Hippocampal formation (tissue), 2 donors: ENCODE measurements at places on chromosomes 11 and 22.
A peak's percentile ranks its signal among the peaks of the same experiment; 100 is the strongest.

GRCh38 chr22:28048529-28048928, 129.5 kb upstream of the PITPNB start:
- DNase-seq: no peak

DNA sequence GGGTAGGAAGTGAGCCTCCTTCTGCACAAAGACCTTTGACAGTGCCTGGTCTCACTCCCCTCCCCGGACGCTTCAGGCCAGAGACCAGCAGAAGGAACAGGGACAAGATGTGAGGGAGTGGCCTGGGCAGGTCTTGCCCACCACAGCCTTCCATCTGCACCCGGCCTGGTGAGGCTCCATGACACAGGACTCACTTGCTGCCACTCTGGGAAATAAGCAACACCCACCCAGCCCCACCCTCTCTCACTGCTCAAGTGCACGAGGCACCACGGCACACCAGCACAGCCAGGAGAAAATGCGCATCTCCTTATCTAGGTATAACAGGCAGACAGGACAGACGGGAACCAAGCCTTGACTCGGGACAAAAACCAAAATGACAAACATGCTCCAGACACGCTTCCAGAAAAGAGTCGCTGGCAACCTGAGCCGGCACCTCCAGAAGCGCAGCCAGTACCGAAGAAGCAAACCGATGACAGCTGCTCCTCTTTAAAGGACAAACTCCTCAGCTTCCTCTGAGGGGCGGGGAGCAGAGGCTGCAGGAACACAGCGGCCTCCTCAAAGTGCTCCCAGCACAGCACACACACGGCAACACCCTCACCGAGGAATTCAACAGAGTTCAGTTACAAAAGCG, 41.7 kb downstream of the BRD1 start:
- no peak for DNase-seq

DNA sequence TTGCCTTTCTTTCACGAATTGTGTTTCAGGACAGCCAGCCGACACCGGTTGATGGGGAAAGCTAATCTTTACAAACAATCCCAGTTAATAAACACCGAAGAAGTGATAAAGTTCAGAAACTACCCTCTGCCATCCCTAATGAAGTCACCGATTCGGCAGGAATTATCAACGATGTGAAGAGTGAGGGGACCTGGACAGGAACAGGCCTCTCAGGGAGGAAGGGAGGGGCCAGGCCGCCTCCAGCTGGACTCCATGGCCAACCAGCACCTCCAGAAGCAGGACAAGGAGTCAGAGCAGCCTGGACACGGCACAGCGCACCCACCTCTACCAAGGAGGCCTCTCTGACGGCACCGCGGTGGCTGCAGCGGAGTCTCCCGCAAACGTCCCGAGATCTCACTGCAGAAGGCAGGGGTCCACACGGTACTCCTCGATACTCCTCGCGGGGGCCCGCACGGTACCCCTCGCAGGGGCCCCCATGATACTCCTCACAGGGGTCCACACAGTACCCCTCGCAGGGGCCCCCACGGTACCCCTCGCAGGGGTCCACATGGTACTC, 3.9 kb downstream of the TOLLIP start:
- no peak for DNase-seq

DNA sequence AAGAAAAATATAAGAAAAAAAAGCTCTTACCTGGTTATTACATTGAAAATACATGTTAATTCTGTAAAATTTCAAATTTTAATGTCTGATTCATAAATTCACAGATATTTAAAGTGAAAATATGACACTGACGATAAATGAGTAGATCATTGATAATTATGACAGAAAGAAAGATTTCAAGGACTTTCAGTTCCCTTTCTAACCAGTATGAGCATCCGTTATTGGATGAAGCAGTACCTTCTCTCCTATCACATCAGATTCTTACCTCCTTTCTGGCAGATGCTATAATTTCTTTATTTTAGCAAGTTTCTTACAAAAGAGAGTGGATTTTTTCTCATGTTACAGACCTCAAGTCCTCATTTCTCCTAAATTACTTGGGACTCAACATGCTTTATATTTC, 847.3 kb downstream of the JRKL start:
- no peak for DNase-seq

DNA sequence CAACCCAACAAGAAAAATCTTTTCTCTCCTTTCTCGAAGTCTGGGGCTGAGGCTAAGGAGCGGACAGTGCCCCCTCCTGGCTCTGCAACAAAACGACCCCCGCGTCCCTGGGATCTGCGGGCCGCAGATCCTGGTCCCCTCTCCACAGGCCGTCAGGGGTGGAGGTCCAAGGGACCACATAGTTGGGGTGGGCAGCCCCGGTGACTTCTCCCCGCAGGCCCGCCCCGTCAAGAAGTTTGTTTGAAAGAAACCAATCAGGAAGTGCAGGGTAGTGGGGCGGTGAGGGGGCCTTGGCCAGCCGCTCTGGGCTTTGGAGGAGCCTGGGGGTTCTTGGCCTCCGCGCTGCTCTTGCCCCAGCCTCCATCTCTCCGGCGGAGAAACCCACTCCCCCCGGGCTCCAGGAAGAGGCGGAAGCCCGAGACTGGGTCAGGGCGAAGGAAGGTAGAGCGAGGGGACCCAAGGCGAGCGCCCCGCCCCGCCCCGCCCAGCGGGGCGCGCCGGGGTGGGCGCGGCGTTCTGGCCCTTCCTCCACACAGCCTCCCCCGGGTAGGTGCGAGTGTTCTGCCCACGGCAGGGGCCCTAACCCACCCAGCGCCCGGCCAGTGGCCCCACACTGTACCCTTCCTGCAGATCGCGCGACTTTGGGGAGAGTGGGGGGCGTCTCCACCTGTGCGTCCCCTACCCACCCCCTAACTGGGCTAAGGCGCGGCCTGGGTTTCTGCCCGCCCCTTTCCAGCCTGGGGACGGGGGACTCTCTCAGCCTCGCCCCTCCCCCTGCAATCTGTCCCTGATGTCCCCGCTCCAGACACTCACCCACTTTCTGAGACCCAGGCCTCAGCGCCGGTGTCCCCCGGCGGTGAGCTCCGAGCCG, 1.3 kb downstream of the TP53I11 start:
- DNase-seq: no peak

GRCh38 chr11:33360642-33361041, 103.5 kb downstream of the HIPK3 start:
- DNase-seq: no peak

GRCh38 chr22:29083933-29084591, 11.2 kb downstream of the KREMEN1 start:
- DNase-seq: no peak

- DNase-seq: no peak
Measured at GRCh38 chr11:124661553-124661952, 12.0 kb downstream of the SIAE start.

GRCh38 chr22:27972732-27973698, 54.0 kb upstream of the PITPNB start:
- no peak for DNase-seq

DNA sequence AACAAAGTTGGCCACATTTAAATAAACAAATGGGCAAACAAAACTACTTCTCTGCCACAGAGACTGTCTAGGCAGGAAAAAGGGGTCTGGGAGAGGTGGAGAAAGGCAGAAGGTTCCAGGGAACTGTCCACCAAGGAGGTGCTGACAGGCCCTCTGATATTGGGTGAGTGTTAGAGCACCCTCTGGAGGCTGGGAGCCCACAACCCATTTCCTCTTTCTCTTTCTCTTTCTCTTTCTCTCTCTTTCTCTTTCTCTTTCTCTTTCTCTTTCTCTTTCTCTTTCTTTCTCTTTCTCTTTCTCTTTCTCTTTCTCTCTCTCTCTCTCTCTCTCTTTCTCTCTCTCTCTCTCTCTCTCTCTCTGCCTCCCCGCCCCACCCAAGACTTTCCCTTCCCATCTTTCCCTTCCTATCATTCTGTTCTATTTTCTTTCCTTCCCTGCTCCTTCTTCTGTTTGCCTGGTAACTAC, 912.8 kb downstream of the DLG2 start:
- DNase-seq: peak; percentile 7

GRCh38 chr22:21990445-21991303, 8.1 kb upstream of the TOP3B start:
- DNase-seq: no peak

DNA sequence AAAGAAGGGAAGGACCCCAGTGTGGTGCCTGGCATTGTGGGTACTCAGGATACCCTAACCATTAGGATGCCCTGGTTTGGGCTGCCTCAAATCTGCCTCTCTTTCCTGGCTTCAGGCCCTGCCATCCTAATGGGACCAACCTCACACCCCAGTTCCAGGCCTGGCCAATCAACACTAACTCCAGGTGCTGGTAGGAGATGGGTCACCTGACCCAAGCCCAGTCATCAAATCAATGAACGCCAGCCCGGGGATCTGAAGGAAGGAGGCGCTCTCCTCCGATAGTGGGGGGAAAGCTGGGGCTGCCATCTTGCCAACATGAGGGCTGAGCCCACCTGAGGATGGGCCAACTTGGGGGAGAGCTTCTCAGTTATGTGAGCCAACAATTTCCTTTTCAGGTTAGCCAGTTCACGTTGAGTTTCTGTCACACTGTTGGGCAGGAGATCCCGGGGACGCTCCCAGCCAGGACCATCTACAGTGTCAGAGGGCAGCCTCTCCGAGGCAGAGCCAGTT, 12.7 kb downstream of the MFNG start:
- DNase-seq: no peak

GRCh38 chr22:24516301-24516737, 21.2 kb downstream of the UPB1 start:
- DNase-seq: peak; percentile 6

GRCh38 chr11:83818349-83818748, 532.2 kb upstream of the CCDC90B start:
- DNase-seq: no peak

GRCh38 chr11:130241713-130242112, 73.0 kb downstream of the ZBTB44 start:
- DNase-seq: no peak

GRCh38 chr11:94178331-94178730, 49.7 kb downstream of the PANX1 start:
- DNase-seq: no peak

DNA sequence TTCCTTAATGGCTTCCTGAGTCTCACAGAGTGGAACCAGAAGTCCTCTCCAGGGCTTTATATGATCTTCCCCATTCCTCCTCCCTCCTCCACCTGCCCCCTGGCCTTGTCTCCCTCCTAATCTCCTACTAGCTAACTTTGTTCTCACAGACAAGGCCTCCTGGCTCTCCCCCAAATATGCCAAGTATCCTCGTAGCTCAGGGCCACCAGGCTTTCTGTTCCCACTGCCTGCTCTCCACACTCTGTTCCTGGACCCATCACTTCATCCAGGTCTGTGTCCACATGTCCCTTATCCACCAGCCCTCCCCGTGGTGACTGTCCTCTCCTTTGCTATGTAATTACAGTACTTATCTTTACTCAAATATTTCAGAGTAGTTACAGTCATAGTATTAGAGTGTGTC, 23.2 kb upstream of the LMO1 start:
- no peak for DNase-seq

DNA sequence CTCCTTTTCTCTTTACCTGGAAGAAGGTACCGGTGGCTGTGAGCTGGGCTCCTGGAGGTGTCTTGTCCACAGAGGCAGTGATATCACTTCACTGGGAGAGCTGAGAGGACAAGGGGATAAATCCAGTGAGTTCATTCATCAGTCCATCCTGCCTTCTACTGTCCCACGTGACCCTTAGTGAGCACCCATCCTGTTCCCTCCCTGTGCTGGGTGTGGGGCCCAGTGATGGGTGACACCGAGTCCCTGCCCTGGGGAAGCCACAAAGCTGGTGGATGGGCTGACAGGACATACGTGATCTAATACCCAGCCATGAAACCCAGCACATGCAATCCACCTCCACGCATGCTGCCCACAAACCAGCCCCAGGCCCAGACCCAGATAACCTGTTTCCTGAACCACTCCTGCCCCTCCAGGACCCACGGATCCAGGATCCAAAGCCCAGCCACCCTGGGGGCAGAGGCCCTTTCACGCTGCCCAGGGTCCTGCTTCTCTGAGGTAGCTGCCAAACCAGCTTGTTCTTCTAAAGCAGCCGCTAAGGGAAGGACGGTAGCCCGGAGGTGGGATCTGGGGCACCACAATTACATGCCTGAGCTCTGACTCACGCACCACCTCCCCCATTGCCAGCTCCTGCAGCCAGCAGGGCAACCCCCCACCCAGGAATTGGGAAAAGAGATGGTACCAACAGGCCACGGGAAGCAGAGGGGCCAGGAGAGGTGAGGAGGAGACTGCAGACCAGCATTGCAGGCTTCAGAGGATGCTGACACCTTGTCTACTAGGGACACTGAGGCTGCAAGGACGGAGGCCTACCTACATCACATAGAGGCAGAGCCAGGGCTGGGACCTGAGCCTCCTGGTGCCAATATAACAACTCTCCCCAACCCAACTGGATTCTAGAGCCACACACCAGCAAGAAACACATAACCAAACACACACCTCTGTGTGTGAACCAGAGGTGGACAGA, 35.2 kb downstream of the GDPD5 start:
- DNase-seq: no peak

DNA sequence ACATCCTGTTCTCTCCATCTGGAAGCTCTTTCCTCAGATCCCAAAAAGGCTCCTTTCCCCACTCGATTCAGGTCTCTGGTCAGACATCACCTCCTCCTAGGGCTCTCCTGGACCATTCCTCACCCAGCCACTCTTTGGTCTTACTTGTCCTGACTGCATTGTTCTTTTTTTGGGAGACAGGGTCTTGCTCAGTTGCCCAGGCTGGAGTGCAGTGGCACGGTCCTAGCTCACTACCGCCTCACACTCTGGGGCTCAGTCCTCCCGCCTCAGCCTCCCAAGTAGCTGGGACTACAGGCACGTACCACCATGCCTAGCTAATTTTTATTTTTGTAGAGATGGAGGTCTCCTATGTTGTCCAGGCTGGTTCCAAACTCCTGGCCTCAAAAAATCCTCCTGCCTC, 2.2 kb upstream of the CORO1B start:
- DNase-seq: no peak

GRCh38 chr11:110251836-110252235, 44.6 kb downstream of the RDX start:
- no peak for DNase-seq
